ENCODE measurements at places on chromosomes 13 and 19.

- no peak for DNase-seq
Observed at GRCh38 chr13:32142956-32143375, 111.4 kb downstream of the FRY start.

DNA sequence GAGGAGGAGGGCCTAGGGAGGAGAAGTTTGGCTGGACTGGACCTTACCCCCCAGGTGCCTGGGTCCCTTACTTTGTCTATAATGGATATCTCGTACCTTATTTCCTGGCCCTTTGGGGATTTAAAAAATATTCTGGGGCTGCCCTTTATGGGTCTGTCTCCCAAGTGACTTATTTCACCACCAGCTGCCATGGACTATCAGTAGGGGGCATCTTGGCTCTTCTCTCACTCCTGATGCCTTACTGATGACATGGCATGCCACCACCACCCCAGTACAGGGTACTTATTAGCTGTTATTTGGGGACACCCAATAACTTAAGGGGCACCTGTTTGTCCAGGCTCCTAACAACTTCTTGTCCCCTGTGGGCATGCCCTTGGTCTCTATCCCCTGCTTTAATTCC lies 38.0 kb downstream of the NFIX start:
- DNase-seq: no peak

GRCh38 chr19:29681422-29682235 lies 16.4 kb downstream of the PLEKHF1 start:
- DNase-seq: no peak

- DNase-seq: no peak
Observed at GRCh38 chr13:24172071-24172470, 11.6 kb downstream of the SPATA13 start.

DNA sequence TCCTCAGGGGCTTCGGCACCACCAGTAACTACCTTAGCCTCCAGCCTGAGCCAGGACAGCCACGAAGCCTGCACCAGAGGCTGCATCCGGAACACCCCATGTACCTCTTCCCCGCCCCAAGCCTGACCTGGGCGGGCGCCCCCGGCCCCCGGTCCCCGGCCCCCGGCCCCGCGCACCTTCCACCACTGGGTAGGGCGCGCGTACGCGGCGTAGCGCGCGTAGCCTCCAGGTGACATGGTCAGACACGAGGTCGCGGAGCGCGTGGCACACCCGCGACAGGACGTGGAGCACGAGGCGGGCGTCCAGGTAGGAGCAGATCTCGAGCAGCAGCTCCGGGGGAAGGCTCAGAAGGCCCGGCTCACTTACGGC lies 450 bp downstream of the FBXW9 start:
- DNase-seq: no peak

GRCh38 chr13:28856287-28856686 lies 36.1 kb downstream of the MTUS2 start:
- DNase-seq: no peak

DNA sequence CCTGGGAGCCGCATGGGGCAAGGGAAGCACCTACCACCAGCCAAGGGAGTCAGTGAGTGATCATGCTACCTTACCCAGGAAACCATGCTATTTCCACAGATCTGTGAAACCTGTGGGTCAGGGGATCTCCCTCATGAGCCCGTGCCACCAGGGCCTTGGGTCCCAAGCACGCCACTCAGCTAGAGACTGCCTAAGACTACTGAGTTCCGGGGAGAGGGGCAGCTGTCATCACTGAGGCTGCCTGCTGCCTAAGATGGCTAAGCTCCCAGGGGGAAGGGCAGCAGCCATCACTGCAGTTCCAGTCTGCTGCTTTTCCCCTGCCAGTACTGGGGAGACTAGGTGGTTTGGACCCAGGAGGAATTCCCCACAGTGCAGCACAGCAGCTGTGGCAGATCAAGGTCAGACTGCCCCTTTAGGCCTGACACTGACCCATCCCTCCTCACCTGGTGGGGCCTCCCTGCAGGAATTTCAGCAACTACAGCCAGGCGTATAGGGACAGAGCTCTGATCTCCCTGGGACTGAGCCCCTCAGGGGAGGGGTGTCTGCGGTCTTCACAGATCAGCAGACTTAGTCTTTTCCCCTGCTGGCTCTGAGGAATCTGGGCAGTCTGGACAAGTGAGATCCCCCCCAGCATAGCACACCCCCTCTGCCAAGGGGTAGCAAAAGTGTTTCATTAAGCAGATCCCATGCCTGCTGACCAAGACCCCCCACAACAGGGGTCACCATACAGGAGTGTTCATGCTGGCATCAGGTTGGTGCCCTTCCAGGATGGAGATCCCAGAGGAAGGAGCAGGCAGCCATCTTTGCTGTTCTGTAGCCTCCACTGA lies 26.9 kb downstream of the VSTM2B start:
- DNase-seq: no peak

GRCh38 chr19:58261600-58261967 lies 17.2 kb upstream of the ZNF8 start:
- no peak for DNase-seq

GRCh38 chr19:51799034-51799773 lies 4.2 kb downstream of the FPR3 start:
- DNase-seq: peak; percentile 39

DNA sequence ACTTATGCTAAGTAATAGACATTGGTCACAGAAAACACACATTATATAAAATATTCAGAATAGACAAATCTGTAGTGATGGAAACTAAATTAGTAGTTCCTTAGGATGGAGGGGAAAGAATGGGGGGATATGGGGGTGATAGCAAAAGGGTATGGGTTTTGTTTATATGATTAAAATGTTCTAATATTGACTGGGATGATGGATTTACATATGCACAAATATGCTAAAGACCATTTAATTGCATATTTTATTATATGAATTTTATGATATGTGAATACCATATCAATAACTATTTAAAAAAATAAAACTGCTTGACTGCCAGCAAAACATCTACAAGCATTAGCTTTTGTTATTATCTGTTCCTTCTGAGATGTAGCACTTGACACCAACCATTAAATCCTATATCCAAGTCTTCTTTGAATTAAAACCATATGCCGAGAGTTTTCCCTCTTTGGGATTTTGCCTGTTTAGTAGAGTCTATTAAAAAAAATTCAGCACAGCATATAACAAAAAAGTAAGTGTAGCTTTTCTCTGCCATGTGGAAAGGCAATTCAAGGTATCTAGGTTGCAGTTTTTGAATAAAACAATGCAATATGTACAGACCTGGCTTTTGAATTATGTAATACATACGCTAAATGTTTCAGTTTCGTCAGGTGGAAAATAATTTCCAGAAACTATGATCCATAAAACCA lies 2584.1 kb upstream of the PCDH20 start:
- DNase-seq: peak; percentile 3

DNA sequence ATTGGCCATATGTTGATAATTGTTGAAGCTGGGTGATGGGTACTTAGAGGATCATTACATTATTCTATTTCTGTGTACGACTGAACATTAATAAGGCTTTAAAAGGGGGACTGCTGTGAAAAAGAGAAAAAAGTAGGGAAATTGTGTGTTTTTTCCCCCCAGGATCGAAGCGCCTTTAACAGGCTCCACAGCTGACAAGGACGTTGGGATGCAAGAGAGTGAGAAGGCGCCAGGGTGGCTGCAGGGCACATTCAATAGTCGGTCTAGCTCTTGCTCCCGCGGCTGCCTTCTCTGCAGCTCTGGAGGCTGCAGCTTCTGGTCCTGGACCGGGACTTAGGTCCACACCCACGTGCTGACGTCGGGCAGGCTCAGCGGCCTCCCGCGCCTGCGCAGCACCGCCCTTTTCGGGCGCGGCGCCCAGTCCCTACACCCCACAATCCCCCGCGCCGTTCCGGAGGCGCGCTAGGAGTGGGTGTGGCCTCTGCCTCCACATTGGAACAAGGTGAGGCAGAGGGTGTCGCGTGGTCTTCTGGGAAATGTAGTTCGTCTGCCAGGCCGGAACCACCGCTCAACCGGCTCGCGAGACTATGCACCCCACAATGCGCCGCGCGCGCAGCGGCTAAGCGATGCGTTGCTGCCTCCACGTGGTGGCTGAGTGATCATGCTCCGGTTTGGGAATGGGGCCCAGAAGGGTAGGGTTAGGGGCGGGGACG lies 4.9 kb upstream of the LRFN3 start:
- DNase-seq: peak; percentile 99

DNA sequence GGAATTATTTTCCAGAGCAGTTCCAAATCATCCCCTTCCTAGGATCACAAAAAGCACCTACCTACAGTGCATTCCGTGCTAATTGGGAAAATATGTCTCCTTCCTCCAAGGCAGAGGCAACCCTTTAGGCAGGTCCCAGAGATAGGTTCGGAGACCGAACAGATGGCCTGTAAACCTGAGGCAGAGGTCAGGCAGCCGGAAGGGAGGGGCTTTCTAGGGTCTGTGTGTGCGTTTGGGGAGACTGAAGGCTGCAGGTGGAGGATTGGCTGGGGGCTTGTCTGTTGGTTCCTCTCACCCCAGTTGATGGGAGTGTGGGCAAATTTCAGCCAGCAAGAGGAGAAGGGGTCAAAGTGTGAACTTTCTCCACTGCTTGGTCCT lies 7.1 kb downstream of the KCNN4 start:
- DNase-seq: no peak

DNA sequence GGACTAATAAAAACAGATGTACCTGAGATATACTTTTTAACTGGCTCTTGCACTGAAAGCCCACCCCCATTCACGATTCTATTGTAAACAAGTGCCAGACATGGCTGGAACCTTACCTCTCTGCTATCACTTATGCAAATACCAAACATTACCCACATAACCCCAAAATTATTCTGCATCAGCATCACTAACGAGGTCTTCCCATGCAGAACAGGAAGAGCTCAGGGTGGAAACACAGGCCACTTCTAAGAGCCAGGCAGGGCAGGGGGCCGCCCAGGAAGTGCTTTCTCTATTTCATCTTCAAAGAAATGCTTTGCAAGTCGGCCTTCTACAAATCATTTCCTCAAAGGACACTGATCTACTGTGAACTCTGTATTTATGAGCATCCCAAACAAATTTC lies 7.3 kb downstream of the IRS2 start:
- DNase-seq: no peak

DNA sequence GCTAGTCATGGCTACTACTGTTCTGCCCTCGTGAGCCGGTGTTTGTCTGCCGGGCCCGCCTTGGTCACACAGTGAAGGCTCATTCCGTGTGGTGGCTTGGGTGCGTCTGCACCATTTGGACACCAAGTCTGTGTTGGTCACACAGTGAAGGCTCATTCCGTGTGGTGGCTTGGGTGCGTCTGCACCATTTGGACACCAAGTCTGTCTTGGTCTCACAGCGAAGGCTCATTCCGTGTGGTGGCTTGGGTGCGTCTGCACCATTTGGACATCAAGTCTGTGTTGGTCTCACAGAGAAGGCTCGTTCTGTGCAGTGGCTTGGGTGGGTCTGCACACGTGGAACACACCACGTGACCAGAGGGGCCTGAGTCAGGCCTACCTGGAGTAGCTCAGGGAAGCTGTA lies 29.0 kb upstream of the DCUN1D2 start:
- no peak for DNase-seq

GRCh38 chr19:30719189-30719998 lies 347.2 kb downstream of the ZNF536 start:
- DNase-seq: peak; percentile 62

DNA sequence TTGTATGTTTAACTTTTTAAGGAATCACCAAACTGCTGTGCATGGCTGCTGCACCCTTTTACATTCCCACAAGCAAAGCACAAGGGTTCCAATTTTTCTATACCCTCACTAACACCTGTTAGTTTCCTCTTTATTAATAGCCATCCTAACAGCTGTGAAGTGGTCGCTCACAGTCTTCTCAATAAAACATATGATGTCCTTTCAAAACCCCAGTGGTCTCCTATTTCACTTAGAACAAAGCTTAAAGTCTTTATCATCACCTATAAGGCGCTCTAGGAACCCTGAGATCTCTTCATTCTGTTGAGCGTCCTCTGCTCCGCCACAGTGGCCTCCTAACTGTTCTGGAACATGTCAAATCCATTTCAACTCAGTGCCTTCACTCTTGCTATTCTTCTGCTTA lies 400.5 kb downstream of the KLF12 start:
- DNase-seq: no peak

DNA sequence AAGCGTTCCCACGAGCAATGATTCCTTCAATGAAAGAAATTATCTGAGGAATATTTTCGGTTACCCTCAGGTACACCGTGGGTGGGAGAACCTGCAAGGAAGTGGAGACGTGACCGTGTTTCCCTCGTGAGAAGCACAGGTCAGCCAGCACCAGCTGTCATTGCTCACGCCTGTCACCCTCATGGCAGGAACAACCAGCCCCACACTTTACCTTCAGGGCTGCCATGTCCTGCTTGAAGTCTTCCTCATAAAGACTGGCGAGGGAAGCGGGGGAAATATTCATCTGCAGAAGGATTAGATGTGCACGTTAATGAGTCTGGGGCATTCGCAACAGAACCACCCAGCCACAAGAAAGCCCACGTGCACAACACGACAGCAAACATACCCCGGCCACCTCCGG lies 18.2 kb downstream of the CARS2 start:
- no peak for DNase-seq

- DNase-seq: no peak
Observed at GRCh38 chr19:49761249-49761624, 1.9 kb downstream of the TSKS start.

DNA sequence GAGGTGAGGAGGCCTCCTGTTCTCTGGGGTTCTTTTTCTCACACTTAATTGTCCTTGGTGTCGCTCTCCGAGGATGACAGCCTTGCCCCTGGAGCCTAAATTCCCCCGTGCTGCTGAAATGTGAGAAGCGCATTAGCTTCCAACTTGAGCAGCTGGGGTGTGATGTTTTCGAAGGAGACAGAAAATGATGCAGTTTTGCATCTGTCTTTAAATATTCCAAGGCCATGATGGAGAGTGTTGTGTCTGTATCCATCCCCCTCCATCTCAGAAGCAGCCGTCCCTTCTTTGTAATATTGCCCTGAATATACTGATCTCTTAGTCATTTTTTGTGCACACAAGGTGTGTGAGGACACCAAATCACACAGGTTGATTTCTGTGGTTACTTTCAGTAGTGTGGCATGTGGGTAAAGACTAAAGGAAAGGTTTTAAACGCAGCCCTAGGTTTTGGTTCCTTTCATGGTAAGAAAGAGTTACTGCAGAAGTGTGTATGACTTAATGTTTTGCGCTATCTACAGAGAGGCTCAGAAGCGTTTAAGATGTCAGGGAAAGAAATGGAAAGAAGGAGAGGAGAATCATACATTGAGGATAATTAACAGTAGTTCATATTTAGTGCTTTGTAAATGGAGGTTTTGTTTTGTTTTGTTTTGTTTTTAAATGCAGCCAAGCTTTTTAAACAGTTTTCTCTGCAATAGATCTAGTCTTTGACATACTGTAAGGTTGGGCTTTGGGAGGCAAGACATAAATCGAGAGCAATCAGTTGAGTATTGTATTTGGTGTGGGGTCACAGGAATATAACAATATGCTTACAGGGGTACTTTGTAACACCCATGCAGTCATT lies 1.6 kb downstream of the NBEA start:
- DNase-seq: peak; percentile 9

GRCh38 chr13:95168191-95168590 lies 133.1 kb downstream of the ABCC4 start:
- DNase-seq: no peak

GRCh38 chr13:47917022-47917574 lies 84.0 kb downstream of the SUCLA2 start:
- DNase-seq: no peak

Data from stomach (tissue), 19 donors.